Stimulated activated CD4-positive, alpha-beta T cell treated with anti-CD3 and anti-CD28 coated beads, Interleukin-15, amount 100 ng/mL, for 48 hours (primary cell): ENCODE measurements at places on chromosomes 2 and 18.

DNA sequence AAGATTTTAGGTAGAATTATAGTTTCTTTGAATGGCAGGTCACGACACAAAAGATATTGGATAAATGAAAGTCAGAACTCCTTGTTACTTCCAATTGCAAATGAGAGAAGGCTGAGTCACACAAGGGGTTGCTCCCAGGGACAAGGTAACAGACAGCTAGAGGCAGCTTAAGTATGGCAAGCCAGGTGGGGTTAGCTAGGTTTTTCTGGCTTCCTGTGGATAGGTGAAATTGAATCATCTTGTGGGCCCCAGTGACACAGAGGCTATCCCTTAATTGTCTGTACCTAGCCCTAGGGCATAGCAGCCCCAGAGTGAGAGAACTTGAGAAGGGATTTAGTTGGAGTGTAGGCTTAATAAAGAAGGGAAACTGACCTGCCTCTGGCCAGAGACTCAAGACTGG, 407.7 kb upstream of the SLC8A1 start:
- DNase-seq, result no peak

- DNase-seq, result no peak
Measured at GRCh38 chr2:149180226-149180875, 141.9 kb downstream of the LYPD6B start.

DNA sequence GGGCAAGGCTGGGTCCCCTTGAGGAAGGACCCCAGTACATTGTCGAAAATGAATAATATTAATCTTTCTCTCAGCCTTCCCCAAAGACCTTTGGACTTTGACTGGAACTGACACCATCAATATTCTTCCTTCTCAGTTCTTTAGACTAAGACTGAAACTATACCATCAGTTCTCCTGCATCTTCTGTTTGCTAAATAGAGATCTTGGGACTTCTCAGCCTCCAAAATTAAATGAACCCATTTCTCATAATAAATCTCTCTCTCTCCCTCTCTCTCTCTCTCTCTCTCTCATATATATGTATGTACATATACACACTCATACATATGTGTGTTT, 39.7 kb upstream of the VRK2 start:
- DNase-seq, result no peak

DNA sequence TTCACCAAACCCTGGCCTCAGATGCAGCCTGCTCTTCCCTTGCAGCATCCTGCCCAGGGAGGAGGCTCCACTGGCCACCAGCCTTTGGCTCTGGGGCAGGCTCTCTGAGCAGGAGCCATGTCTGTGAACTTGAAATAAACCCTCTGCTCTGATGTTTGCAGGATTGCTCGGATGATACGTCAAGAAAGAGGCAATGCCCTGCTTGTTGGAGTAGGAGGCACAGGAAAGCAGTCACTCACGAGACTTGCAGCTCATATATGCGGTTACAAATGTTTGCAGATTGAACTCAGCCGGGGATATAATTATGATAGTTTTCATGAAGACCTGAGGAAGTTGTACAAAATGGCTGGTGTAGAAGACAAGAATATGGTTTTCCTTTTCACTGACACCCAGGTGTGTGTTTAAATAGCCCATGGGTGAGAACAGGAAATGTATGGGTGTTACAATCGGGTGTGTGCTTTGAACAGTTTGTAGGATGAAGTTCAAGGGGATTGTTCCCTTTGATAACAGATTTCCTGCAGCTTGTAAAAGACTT, 177.9 kb downstream of the DNAH6 start:
- no peak for DNase-seq

DNA sequence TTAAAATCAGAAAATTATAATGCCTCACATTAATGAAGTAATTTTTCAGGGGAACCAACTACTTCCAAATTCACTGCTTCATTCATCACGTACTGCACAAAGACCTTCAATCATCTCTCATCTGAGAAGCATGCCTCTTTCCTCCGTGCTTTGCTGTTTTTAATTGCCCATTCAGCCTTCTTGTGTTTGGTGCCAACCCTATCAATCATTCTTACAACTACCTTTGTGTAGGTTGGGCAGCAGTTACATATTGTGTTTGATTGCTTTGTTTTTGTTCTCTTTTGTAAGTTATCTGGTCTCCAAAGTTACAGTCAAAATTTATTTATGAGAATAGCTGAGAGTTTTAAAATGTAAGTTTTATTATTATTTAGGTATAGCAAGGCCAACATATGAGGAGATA, 549.0 kb upstream of the SLC8A1 start:
- no peak for DNase-seq

GRCh38 chr2:215290980-215291599, 20.8 kb upstream of the ATIC start:
- DNase-seq, result no peak

- no peak for DNase-seq
Measured at GRCh38 chr2:219769090-219769910, 141.9 kb downstream of the SLC4A3 start.

DNA sequence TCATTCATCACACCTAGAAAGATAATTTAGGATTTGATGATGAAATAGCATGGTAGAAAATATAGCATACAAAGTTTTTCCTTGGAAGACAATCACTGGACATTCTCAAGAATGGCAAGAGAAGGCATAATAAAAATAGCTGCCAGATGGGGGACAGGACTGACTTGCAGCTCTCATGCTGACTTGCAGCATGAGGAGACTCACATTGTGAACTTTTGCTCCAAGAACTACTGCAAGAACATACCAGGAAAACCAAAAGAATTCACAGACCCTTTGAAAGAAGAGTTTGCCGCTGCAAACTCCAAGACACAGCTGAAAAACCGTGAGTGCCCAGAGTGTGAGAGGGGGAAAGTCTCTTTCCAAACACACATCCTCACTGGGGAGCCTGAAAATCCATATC, 47.0 kb downstream of the CRYGD start:
- no peak for DNase-seq

- no peak for DNase-seq
Measured at GRCh38 chr2:16973586-16974286, 308.1 kb upstream of the CYRIA start.

DNA sequence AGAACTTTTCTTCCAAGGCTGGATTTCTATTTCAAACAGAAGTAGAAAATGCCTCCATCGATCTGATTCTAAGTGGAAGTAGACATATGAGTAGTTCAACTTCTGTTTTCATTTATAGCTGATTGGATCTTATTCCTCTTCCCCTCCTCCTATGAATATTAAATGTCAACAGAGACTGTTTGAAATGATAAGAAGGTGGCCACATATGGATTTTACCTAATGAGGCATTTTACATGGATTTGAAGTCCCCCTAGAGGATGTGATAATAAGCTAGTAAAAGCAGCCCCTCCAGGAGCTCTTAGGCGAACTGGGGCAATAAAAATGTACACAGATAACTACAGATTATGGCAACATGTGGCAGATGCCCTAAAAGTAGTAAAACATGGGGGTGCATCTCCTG, 71.0 kb downstream of the UPP2 start:
- DNase-seq, result no peak

DNA sequence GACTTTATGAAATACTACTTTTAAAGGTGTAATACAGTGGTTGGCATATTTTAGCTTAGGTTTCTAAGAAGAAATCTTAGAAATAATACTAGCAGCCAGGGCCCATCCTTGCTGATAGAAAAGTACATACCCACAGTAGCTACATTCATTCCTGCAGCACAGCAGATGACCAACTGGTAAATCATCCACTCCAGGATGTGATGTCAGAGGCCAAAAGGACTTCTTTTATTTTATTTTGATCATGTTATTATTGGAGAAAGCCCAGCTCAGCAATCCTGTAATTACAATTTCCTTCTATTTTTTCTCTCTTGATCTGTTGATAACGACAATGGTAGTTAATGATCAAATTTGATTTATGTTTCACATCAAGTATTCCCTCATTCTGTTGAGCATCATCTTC, 18.0 kb upstream of the TTN start:
- DNase-seq, result no peak

DNA sequence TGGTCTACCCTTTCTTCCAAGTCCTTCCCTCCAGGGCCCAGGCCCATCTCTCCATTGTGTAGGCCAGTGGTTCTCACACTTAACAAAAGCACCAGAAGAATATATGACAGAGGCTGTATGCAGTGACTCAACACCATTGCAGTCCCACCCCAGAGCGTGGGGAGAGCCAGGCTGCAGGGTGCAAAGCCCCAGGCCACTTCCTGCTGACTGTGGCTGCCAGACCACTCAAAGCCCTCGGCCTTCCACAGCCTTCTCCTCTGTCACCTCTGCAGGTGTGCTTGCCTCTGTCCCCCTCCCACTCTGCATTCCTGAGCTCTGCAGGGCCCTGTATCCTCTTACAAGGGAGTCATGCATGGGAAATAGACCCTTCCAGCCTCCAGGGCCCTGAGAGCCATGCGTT, 40.4 kb upstream of the ARHGEF4 start:
- DNase-seq, result no peak

DNA sequence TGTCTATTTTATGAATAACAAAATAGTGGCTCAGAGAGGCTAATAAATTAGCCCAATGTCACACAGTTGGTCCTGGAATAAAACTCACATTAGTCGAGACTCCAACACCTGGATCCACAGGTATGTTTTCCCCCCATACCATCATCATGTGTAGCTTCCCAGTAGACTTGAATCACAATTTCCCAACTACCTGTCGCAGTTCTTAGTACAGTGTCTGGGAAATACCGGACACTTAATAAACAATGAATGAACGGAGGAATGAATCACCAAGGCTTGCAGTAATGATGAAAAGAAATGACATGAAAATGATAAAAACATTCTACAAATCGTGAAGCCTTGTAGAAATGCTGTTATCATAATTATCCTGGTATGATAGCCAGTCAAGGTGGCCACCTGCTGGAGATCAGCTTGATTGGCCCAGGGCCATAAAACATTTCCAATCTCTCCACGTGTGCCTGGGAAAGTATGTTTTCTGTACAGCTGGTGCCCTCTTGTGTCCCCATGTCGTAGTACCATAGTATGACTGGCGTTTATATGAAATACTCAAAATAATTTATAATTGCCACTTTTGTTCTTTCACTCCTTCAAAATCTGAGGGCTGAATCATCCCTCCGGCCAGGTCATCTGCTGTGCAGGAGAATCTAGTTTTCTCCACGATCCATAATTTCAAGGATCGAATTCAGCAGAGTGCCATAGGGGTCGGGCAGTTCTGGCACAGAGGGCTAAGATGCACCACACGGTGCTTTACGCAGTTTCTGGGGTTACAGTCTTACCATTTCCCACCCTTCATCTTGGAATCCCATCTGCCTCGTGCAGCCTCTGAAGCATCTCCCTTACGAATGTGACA, 95.4 kb downstream of the LAMA1 start:
- DNase-seq, result no peak
